ENCODE measurements at places on chromosomes 1 and 21. TPM values are rescaled to one million over a fixed set of nuclear protein-coding genes. Genes with fewer than 3 reads are reported as not detected.

KRTAP10-12 gene
- total RNA-seq, result not detected

ZCCHC17 gene
- 31.6 TPM for total RNA-seq

KCNJ9 gene
- total RNA-seq, result 0.87 TPM

BSND gene
- total RNA-seq, result not detected

VANGL2 gene
- 0.45 TPM for total RNA-seq

PBX1 gene
- 31.0 TPM for total RNA-seq

PFKFB2 gene
- 21.4 TPM for total RNA-seq

LRRN2 gene
- 2.3 TPM for total RNA-seq

ZNF697 gene
- total RNA-seq, result 10.4 TPM

RNU1-1 gene
- under 0.01 TPM for total RNA-seq

GUCA2A gene
- total RNA-seq, result 3.1 TPM

NUDT4B gene
- not detected for total RNA-seq

CYP2J2 gene
- total RNA-seq, result 13.6 TPM

SNRNP40 gene
- 27.2 TPM for total RNA-seq

GJB3 gene
- total RNA-seq, result not detected

ITLN2 gene
- not detected for total RNA-seq

RHD gene
- not detected for total RNA-seq

HMGB4 gene
- not detected for total RNA-seq

H6PD gene
- total RNA-seq, result 53.7 TPM

OR2T33 gene
- total RNA-seq, result not detected

DNAJC6 gene
- 7.5 TPM for total RNA-seq

FAM110D gene
- total RNA-seq, result 1.3 TPM

TRPM2 gene
- total RNA-seq, result 2.0 TPM

SLAMF8 gene
- total RNA-seq, result 4.5 TPM

Measured in stomach (tissue), 19 donors.